ENCODE measurements at places on chromosomes 3 and 15.

GRCh38 chr3:137300703-137301102 is 342.9 kb downstream of the IL20RB start:
- no peak for DNase-seq

- no peak for DNase-seq
Observed at GRCh38 chr15:36409819-36410218, 169.6 kb upstream of the CDIN1 start.

DNA sequence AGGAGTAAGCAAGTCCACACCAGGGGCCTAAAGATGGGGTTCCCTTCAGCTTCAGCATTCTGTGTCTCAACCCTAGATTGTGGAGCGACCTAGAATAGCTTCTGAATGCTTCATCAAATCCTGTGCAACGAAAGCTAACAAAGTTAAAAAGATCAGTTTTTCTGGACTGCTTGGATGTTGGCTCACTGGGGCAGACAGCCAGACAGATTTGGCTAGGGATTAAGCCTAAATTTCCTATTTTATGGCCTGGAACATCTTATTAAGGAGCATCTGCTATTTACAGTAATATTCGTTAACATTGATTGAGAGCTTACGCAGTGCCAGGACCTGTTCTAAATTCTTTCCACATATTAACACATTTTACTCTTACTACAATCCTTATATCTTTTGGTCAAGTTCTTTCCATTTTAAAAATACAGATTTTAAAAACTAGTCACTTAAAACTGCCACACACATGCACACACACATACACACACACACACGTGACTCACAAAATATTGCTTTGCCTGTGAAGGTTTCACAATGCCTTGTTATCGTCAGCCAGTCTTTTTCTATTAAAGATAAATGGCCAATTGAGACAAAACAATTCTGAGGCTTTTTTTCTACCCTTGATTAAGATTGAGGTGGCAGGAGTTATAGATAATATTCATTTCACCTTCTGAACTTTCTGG is 173.3 kb upstream of the SNTN start:
- DNase-seq = no peak

DNA sequence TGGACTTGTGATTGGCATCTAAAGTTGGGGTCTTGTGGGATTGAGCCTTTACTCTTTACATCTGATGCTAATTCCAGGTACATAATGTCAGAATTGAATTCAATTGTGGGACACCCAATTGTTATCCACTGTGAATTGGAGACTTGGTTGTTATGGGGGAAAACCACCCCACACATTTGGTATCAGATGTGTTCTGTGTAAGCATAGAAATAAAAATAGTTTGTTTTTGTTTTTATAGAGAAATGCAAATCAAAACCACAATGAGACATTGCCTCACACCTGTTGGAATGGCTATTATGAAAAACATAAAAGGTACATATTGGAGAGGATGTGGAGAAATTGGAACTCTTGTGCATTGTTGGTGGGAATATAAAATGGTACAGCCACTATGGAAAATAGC is 58.5 kb downstream of the CPA3 start:
- no peak for DNase-seq

GRCh38 chr15:93196135-93196670 is 107.2 kb upstream of the RGMA start:
- peak; percentile 64 for DNase-seq

DNA sequence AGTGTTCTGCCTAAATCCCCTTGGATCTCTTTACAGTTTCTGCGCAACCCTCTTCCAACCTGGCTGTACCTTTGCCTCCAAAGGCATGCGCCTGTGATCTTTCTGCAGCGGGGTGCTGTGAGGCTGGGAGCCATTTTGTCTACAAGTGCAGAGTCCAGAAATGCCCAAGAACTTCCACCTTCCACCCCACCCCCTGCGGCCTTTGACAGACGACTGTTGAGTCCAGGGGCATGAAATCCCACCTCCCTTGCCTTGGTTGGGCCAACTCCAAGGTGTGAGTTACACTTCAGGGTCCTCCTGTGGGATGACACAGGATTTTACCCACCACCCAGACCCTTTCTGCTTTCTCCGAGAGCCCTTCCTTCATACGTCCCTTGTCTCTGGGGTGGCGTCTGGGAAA is 24.1 kb downstream of the HRH1 start:
- no peak for DNase-seq

GRCh38 chr3:155069729-155070128 is 10.4 kb upstream of the MME start:
- DNase-seq = no peak

DNA sequence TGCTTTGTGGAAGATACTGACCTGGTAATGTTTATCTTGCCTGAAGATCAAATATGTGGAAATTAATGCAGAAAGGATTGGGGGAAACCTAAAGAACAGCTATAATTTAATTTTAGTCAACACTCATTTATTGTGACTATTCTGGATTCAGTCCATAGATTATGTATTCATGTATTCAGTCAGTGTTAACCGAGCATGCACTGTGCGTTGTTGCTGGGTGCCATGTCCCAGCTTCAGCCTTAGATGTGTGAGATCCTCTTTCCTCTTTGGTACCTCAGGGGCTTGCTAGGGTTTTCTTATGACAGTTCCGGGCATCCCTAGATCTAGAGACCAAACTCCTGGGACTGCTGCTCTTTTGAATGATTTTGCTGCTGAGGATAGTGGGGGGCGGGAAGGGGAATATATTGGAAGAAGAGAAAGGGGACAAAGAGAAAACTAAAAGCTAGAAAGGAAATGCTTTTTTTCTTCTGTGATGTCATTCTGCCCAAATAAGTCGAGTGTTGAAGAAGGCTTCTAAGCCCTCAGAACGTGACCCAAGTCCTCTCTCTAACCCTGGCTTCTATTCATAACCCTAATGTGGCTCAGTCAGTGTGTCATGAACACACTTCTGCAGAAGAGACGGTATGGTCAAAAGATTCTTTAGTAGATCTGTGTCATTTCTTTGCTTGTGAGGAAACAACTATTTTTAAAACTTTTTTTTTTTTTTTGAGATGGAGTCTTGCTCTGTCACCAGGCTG is 33.5 kb downstream of the STARD9 start:
- DNase-seq = no peak

- peak; percentile 66 for DNase-seq
Observed at GRCh38 chr3:19543212-19543841, 390.7 kb downstream of the EFHB start.

DNA sequence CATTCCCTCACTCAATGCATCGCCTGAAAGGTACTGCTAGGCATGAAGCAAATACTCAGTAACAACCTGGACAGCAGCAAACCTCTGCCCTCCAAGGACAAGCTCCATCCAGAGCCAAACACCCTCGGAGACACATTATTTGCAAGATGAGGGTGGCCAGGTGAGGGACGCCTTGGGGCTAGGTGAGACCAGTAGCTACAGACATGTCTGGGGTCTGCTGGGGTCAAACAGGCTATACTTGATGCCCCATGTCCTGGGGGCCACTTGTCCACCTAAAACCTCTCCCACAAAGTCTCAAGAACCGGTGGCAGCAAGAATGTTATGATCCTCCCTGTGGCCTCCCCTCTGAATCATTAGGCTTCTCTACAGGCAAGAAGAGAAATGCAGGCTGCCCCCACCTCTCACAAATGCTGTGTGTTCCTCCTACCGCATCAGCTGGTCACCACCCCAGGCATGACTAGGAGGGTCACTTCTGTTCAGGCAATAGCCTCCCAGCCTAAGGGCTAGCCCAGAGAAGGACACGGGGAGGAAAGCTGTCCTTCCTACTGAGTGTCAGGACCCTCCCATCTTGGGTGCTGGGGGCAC is 54.3 kb downstream of the TBC1D2B start:
- DNase-seq = no peak

- DNase-seq = peak; percentile 66
Observed at GRCh38 chr15:64596701-64597476, 136.5 kb downstream of the ZNF609 start.

GRCh38 chr3:46410669-46411068 is 3.6 kb downstream of the CCRL2 start:
- DNase-seq = peak; percentile 9

- peak; percentile 63 for DNase-seq
Observed at GRCh38 chr3:104359546-104359945, 1007.2 kb upstream of the ALCAM start.

- no peak for DNase-seq
Observed at GRCh38 chr15:53670701-53671100, 88.8 kb downstream of the WDR72 start.

DNA sequence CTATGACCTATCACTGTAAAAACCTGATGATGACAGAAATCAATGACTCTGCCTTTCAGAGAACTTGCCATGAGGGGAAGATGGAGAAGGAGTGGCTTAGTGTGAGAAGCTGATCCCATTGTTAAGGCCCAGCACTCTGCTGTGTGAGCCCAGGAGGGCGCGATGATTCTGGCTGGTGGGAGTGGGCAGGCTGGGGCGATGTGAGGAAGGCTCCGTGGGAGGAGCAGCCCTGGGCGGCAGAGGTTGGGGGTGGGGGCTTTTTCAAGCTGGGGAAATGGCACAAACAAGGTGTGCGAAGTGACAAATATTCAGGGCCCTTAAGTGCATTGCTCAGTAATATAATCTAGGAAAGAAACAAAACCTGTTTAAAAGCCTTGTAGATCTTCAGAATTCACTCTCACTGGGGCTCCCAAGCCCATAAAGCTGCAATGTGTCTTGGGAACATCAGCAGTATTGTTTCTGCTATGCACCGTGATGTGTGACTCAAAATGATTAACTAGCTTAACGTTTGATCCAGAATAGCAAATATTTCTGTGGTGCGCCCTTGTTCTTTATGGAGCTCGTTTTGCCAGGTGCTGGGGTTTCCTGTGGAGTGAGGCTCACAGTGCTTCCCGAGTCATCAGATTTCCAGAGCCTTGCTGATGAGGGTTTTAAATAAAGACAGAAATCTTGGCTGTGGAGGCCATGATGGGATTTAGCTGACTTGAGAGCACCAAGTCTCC is 141.0 kb downstream of the CHDH start:
- no peak for DNase-seq

DNA sequence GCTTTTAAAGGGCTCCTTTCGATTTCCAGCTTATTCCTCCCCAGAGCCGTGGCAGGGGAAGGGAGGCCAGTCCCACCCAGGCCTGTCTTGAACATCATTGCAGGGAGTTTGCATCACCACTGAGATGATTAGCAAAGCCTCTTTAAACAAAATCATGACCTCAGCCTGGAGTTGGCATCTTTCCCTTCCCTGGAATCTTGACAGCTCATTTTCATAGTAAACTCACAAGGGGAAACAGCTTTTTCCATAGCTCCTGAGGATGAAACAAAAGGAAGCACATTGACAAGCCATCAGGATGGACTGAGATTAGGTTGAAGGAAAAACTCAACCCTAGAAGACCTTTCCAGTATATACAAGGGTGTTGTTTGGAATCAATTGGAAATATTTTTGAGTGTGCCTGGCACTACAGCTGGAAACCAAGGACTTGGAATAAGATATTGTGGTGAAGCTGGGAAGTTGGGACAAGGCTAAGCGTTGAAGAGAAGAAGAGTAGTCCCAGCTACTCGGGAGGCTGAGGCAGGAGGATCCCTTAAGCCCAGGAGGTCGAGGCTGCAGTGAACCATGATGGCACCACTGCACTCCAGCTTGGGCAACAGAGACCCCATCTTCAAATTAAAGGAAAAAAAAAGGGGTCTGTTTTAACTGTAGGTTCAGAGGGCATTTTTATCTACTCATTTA is 3.1 kb upstream of the LARP6 start:
- DNase-seq = no peak

DNA sequence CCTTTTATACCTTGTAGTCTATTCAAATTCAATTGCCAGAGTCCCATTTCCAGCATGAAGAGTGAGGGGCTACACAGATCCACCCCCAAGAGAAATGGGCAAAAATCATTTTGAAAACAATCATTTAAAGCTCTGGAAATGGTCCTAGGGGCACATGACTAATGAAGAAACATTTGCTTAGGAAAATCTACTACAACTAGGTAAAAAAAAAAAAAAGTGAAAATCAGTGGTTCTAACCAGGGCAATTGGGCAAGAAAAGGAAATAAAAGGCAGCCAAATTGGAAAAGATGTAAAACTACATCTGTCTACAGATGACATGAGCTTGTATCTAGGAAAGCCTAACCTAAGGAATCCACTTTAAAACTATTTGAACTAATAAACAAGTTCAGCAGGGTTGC is 9.4 kb downstream of the IMPG2 start:
- DNase-seq = no peak

GRCh38 chr15:100253640-100254039 is 88.1 kb downstream of the ADAMTS17 start:
- DNase-seq = no peak

GRCh38 chr3:106428565-106428994 is 559.8 kb upstream of the CBLB start:
- peak; percentile 68 for DNase-seq

DNA sequence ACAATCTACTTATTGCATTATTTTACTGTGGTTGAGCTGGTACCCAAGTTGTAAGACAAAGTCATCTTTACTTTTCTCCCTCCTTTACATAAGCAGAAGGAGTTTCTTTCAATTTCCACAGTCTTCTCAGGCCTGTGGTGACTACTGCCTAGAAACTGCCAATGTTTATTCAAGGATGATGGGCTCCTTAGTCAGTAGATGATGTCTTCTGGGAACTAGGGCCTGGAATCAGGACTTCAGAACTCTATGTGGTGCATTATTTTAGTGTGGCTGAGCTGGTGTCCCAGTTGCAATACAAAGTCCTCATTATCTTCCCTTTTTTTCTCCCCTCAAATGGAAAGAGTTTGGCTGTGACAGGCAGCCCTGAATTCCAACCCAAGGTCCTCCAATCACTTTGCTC is 1762.5 kb downstream of the SI start:
- DNase-seq = no peak

- DNase-seq = no peak
Observed at GRCh38 chr3:13105896-13106250, 32.6 kb upstream of the IQSEC1 start.

- DNase-seq = no peak
Observed at GRCh38 chr3:156814295-156814694, 11.9 kb upstream of the LEKR1 start.

GRCh38 chr3:124888482-124889441 is 1.6 kb upstream of the ITGB5 start:
- DNase-seq = no peak

GRCh38 chr3:157857440-157857839 is 248.8 kb downstream of the SHOX2 start:
- DNase-seq = no peak

DNA sequence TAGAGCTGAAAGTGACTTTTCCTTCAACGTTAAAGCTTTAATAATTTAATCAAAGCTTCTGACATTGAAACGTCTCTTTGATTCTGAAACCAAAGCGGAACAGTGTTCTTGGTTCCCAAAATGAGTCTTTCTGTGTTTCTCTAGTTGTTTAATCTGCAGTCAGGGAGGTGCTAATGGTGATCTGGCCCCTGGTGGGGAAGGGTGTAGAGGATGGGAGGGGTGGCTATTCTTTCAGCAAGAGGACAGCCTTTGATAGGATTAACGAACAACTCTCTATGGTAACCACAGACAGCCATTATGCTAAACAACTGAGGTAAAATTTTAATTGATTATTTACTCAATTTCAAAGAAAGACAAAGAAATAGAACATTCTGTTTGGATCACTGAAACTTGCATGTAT is 79.9 kb upstream of the CADPS start:
- no peak for DNase-seq

Data from islet precursor cell (in vitro differentiated cells).